ENCODE measurements at places on chromosomes 1 and 21.

GRCh38 chr1:151693057-151693651, 23.4 kb downstream of the CELF3 start:
- no peak for DNase-seq

GRCh38 chr1:209443975-209444651, 139.4 kb upstream of the CAMK1G start:
- no peak for DNase-seq

DNA sequence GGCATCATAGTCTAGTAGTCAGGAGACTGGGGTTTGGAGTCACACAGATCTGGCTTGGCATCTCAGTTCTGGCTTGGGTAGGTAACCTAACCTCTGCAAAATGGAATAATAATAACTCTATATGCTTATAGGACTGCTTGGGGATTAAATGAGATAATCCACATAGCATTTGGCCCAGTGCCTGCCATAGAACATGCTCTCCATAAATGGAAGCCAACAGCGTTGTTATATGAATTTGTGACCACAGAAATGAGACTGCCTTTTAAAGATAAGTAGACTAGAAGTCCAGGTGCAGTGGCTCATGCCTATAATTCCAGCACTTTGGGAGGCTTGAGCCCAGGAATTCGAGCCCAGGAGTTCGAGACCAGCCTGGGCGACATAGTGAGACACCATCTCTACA, 4.0 kb upstream of the OPRD1 start:
- no peak for DNase-seq

DNA sequence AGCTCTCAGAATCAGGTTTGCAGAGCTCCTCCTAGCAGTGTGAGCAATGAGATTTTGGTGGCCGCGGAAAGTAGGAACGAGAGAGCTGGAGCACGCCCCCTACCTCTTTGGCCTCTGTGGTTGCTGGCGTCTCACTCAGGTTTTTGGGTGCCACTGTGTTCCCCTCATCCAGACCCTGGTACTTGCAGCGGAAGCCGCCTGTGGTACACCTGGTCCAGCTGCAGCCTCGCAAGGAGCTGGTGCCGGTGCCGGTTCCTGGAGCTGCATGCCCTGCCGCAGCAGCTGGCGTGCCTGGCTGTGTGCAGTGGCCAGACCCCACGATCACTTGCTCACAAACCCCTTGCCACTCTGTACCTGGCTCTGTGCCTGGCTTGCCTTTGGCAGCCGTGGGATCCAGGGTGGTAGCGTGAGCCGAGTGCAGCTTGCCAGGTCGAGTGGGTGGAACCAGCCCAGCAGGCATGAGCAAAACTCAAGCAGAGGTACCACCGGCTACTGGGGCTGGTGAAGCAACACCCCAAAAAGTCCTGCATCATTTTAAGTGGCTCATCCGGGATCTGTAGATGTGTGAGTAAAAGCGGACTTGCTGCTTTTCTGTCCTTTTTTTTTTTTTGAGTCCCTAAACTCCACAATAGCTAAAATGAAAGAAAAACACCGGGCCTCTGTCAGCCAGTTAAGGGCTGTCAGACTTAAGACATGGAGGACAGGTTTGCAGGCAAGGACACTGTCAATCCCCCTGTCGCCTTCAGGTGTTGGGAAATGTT, 844.9 kb downstream of the KCNT2 start:
- DNase-seq = no peak

DNA sequence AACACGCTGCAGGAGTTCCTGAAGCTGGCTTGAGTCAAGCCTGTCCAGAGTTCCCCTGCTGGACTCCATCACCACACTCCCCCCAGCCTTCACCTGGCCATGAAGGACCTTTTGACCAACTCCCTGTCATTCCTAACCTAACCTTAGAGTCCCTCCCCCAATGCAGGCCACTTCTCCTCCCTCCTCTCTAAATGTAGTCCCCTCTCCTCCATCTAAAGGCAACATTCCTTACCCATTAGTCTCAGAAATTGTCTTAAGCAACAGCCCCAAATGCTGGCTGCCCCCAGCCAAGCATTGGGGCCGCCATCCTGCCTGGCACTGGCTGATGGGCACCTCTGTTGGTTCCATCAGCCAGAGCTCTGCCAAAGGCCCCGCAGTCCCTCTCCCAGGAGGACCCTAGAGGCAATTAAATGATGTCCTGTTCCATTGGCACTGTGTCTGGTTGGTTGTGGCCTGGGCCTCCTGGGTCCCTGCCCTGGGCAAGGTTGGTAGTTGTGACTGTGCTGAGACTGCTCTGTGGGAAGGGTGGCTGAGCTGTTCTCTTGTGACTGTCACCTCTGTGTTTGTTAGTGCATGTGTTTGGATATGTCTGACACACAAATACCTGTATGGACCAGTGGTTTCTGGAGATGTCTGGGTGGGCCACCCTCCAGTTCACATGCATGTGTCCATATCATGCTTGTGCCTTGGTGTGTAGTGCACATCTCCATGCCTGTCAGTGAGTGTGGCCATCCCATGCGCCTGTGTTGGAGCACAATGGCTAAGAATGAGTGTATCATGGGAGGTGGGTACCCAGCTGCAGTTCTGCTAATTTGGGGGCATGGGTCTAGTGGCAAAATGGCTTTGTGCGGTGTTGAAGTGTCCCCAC, 1.4 kb downstream of the SH3BGRL3 start:
- DNase-seq = no peak

DNA sequence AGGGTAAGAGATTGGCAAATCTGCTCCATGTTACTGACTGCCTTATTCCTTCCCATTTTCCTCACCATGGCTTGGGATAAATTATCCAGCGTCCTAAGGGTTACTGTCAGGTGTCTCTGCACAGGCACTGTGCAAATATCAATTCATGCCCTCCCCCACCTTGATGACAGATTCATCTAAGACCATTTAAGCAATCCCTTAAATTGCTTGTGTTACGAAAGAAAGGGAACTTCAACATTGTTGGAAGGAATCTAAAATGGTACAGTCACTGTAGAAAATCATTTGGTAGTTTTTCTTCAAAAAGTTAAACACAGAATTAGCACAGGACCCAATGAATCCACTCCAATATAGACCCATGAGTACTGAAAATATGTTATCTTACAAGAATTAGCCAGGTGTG, 17.6 kb upstream of the MTARC2 start:
- no peak for DNase-seq

- DNase-seq = no peak
Observed at GRCh38 chr1:118842452-118843201, 145.5 kb downstream of the TBX15 start.

- no peak for DNase-seq
Observed at GRCh38 chr1:55057956-55058298, 18.6 kb downstream of the PCSK9 start.

DNA sequence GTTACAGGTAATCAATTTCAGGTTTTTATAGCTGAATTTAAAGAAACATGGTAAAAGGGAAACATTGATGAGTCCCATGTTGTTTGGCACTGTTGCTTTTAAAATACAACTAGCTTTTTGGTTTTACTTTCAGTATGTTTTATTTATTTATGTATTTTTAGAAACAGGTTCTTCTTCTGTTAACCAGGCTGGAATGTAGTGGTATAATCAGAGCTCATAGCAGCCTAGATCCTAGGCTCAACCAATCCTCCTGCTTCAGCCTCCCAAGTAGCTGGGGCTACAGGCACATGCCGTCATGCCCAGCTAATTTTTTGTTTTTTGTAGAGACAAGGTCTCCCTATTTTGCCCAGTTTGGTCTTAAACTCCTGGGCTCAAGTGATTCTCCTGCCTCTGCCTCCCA, 50.4 kb downstream of the CTTNBP2NL start:
- DNase-seq = no peak

- DNase-seq = no peak
Observed at GRCh38 chr1:55107101-55107500, 67.8 kb downstream of the PCSK9 start.

DNA sequence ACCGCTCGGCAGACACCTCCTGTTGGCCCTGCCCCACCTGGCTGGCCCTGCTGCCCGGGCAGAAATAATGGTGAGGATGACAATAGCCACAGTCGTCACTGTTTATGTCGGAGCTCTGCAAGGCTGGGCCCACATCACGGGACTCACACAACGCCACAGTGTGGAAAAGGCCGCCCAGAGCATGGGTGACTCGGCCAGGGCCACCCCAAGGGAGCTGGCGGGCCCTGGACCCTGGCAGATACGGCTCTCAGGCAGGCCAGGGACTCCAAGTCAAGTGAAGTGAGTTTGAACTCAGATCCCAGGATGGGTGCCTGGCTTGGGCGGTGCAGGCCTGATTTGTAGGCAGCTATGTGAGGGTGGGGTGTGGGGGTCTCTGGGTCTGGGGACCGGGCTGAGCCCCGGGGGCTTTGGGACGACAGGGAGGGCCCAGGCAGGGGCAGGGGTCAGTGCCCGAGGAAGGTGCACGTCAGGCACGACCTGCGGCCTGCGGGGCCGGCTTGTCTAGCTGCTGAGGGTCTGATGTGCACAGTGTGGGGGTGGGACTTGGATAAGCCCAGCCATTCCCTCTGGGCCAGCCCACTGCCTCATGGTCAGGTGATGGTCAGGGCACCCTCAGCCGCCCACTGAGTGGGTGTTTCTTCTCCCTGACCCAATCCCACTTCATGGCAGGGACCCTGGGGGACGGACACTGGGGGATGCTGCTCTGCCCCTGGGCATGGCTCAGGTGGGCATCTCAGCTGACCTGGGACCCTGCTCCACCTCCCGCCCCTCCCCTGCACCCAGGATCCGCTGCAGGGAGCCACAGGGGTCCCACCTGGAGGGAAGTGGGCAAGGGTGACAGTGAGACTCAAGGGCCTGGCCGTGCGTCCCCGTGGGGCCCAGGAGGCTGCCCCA, 1.0 kb downstream of the RNF223 start:
- DNase-seq = no peak

GRCh38 chr1:8247811-8248436, 70.0 kb upstream of the SLC45A1 start:
- DNase-seq = no peak

DNA sequence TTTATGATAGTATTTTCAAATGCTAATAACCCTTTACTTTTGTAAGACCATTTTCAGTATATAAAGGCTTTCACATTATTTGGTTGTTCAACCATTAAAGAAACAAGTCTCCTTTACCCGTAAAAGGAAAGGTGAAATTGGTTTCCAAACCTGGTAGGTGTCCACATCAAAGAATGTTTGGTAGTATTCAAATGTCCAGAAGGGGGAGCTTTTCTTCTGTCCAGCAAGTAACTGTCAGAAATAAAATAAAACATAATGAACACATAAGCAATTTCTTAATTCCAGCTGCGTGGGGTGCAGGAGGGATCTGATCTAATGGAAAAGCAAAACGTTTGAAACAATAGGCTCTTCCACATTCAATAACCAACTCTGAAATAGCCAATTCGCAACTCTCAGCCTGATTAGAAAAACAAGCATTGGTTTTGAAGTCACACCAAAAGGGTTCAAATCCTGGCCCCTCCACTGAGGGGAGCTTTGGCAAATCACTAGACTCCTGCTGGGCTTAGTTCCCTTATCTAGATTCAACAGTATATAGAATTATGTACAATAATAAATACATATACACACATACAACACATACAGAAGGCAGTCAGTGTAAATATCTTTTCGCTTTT, 11.0 kb downstream of the YIPF1 start:
- DNase-seq = peak; percentile 7

DNA sequence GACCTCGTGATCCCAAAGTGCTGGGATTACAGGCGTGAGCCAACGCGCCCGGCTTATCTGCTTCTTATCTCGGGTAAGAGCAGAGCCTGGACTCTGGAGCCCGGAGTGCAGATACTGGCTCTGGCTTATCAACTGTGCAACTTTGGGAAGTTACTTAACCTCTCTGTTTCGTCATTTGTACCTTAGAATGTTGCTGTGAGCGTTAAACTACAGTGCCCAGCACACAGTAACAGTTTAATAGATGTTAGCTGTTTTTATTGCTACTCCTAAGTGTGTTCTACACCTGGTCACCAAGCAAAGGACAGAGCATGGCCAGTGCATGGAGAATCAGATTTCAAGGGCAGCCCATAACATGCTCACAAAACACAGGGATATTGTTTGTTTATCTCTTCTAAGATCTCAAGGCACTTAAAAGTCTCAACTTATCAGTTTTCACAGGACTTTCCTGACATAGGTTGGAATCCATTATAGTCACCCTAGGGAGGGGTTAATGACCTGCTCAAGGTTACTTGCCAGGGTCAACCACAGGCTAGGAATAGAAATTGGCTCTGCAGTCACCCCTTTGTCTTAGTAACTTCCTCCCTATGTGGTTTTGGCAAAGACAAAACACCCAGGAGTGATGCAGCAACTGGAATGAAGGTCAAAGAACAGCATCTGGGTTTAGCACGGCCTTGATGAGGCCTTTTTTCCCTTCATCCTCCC, 22.5 kb upstream of the SRP9 start:
- no peak for DNase-seq

GRCh38 chr1:213600879-213601278, 386.9 kb upstream of the PROX1 start:
- no peak for DNase-seq

DNA sequence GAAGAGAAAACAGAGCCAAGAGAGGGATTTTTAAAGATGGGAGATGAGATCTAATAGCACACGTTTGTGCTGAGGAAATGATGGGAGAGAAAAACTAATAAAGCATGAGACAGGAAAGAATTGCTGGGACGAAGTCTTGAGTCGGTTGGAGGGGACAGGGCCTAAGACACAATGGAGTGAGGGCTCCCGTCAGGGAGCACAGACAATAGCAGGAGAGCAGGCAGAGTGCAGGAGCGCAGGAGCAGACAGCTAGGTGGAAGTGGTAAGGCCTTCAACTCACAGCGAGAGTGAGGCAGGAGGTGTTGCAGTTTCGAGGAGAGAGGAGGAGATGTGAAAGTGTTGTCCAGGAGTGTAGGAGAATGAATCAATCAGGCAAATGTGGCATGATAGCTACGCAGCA, 59.9 kb upstream of the SOX13 start:
- DNase-seq = no peak

GRCh38 chr1:184153731-184154130, 102.2 kb downstream of the TSEN15 start:
- no peak for DNase-seq

GRCh38 chr1:203271018-203271743, 34.1 kb upstream of the BTG2 start:
- peak; percentile 33 for DNase-seq

DNA sequence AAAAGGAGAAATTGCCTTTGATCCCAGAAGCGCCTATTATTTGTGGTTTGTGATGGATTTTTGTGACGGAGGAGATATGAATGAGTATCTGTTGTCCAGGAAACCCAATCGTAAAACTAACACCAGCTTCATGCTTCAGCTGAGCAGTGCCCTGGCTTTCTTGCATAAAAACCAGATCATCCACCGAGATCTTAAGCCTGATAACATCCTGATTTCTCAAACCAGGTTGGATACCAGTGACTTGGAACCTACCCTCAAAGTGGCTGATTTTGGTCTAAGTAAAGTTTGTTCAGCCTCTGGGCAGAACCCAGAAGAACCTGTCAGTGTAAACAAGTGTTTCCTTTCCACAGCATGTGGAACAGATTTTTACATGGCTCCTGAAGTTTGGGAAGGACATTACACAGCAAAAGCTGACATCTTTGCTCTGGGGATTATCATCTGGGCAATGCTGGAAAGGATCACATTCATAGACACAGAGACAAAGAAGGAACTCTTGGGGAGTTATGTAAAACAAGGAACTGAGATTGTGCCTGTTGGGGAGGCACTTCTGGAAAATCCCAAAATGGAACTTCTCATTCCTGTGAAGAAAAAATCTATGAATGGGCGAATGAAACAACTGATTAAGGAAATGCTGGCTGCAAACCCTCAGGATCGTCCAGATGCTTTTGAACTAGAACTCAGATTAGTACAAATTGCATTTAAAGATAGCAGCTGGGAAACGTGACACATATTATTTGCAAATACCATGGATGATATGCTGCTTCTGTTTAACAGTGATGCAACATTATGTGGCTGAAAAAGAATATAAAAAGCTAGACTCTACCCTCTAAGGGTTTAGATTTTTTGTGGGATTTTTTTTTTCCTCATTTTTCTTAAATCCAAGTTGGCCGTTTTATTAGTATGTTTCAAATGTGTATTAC, 10.5 kb downstream of the PDIK1L start:
- DNase-seq = no peak

GRCh38 chr1:187516874-187517273, 688.1 kb downstream of the PLA2G4A start:
- no peak for DNase-seq
